Fibroblast of skin of right biceps (primary cell): ENCODE measurements at places on chromosomes 1 and 21.

GRCh38 chr1:82759035-82759434 lies 958.3 kb downstream of the ADGRL2 start:
- no peak for DNase-seq

GRCh38 chr1:78536427-78536826 lies 45.7 kb downstream of the PTGFR start:
- DNase-seq: peak; percentile 78

DNA sequence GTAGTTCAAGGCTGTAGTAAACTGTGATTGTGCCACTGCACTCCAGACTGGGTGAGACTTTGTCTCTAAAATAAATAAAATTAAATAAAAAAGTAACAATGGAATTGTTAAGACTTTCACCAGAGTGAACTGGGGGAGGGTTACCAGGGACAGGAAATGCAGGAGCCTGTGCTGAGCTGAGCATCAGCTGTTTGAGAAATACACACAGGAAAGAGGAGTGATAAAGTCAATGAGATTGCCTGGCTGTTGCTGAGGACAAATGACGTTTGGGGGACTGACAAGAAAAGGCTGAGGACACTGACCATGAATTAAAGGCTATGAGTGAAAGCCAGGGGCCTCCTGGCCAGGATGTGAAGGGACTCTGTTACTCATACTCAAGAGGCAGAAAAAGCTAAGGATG lies 226.3 kb downstream of the SETD4 start:
- peak; percentile 21 for DNase-seq

GRCh38 chr21:37815893-37816292 lies 100.4 kb downstream of the KCNJ6 start:
- DNase-seq: no peak

- DNase-seq: peak; percentile 14
Measured at GRCh38 chr1:82542766-82543165, 742.0 kb downstream of the ADGRL2 start.

- peak; percentile 53 for DNase-seq
Measured at GRCh38 chr1:207049974-207050391, 1.0 kb downstream of the YOD1 start.

DNA sequence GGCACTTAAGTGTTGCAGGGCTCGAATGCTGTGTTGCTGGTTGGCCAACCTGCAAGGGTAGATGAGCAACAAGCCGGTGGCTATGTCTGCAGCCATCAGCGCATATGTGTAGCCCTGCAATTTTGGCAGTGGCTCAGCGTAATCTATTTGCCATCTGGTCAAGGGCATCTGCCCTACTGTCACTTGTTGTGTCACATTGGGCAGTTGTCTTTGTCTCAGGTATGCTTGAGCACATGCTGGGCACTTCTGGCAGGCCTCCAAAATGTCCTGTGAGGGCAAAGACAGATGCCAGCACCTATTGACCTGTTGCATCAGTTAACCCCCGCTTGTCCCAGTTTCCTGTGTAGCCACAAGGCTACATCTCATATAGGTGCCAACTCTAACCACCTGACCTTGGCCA lies 111.8 kb downstream of the GDAP2 start:
- DNase-seq: no peak

DNA sequence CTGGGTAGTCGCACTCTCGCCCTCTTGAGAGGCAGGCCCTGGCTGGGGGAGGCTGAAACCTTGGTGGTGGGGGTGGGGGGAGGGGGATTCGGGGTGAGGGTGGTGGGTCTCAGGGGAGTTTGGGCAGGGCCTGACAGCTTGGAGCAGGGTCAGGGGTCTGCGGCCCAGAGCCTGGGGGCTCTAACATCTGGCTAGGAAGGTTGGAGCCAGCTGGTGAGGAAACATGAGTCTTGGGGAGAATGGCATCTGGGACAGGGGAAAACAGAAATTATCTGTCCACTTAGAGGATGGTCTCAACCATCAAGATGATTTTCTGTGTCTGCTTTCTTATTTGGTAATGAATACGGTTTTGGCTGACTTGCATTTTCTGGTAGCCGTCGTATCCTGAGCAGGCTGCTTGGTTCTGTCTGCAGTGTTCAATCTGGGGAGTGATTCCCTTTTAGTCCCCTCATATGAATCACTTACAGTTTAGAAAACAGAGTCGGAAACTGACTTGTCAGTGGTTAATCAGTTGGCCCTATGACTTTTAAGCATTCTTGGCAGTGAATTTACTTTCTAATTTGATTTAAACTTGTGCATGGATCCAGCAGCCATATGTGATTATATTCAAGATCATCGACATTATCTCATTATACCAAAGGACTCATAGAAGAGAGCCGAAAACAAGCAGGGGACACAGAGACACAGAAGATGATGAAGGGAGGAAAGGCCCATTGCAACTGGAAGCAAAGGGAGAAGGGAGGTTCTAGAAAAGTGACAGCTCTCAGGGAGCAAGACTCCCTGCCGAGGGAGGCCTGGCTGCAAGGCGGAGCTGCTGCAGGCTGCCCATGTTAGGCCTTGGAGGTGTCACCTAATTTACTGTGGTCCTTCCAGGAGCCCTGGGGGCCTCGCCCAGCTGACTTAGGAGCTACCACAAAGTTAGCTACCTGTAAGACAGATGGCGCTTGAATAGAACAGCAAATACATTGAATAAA lies 237.6 kb downstream of the SDCCAG8 start:
- DNase-seq: peak; percentile 48

GRCh38 chr1:62784509-62785365 lies 805 bp downstream of the ATG4C start:
- DNase-seq: no peak

DNA sequence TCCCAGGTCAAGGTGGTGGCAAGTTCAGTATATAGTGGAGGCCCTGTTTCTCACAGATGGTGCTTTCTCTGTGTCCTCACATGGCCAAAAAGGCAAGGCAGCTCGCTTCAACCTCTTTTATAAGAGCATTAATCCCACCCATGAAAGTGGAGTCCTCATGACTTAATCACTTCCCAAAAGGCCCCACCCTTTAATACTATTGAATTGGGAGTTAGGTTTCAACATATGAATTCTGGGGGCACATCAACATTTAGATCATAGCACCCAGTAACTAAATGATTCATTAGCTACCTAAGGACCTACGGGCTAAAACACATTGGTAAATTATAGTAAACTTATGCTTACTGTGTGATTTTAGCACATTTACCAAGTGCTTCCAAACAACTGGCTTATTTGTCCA lies 317.9 kb downstream of the LTN1 start:
- no peak for DNase-seq

- DNase-seq: no peak
Measured at GRCh38 chr21:31317688-31318087, 26.4 kb downstream of the TIAM1 start.

DNA sequence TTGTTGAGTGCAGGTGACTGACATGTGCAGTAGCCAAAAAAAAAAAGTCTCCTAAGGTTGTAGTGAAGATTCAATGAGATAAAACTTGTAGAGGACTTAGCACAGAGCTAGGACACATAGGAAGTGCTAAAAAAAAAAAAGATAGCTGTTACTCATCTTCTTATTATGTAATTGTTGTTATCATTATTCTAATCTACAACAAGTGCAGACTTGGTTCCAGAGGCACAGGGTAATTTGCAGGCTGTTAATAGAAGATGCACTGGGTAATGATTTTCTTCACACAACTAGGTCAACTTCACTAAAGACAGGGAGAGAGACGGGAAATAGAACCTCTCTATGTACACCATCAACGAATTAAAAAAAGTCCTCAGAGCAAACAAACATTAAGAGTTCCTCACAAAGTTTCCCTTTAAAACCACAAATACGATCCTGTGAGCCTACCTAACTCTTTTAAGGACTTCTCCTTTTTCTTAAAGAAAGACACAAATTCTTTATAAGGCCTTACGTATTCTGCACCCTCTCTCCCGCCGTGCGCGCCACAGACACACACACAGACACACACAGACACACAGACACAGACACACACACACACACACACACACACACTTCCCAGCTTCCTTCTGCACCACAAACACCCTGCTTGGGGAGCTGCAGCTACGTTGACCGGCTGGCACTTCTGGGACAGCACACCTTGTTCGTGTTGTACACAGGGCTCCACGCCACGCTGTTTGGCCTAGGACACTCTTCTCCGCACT lies 49.8 kb upstream of the GADD45A start:
- DNase-seq: no peak

GRCh38 chr21:35045542-35046262 lies 3.4 kb downstream of the RUNX1 start:
- DNase-seq: no peak

DNA sequence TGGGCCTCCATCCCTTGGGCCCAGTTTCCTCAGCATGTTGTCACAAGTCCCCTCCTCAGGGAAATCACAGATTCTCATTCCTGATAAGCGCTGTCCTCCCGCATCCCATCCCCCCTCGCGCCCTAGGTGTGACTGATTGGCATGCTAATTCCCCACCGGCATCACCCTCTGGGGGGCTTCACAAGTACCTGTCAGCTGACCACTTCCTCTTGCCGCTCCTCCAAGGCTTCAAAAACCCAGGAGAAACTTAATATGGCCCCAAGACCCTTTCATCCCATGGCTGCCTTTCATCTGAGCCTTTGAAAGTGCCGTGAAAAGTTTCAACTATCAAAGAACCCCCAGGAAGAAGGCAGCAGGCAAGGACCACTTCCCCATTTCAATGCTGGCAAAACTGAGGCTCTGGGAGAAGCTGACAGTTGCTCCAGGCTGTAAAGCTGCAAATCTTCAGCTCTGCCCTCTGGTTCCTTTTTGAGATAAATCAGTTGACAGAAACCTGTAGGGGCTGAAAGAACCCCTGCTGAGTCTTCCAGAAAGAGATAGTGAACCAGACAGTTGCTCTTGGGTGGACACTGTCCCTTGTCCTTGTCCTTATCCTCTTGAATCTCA lies 12.8 kb upstream of the MIXL1 start:
- no peak for DNase-seq

- no peak for DNase-seq
Measured at GRCh38 chr1:233721004-233721595, 107.2 kb downstream of the KCNK1 start.

DNA sequence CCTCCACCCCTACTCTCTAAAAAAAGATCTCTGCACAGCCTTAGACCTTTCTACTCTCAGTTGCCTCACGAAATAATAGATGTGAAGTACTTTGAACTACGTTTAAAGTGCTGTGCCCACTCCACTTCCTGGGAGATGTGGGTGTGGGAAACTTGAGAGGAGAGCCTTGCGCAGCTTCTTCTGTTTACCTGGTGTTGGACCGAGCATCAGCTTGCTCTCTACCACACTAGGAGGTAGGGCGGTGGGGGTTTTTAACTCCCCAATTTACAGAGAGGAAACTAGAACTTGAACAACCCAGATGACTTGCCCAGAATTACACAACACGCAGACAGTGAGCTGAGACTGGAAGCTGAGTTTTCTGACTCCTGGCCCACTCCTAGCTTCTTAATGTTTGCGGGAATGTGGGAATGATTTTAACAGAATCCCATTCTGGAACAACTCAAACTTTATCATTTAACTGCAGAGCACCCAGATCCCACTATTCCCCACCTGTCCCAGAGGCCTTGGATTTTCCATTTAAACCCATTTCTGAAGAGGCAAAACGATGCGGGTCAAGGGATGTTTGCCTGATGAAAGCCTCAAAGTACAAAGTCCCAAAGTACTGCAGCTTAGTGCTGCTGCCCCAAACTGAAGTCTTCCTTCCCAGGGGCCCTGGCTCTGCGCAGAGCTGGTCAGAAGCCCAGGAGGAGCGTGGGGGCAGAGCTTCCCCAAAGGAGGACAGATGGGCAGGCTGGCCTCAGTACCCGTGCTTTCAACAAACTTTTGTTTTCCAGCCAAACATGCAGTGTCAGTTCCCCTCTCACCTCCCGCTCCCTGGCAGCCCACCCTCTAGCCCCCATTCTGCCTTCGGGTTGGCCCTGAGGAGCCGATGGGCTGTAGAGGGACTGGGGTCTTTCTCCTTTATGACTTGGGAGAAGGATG lies 19.0 kb downstream of the BTG2 start:
- no peak for DNase-seq

DNA sequence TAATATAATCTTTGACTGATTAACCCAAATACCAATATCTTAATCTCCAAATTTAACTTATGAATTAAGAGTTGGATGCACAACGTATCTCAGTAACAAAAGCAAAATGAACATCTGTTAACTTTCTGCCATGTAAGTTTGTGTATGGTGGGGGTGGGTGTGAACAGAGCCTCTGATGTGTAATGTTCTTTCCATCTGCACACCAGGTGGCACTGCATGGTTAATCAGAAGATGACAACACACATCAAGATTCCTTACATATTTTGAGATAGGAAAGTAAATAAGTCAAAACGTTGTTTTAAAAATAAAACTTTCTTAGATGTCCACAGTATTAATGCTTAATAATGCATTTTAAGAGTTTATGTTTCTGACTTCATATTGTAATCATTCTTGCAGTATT lies 251.9 kb downstream of the DPYD start:
- peak; percentile 51 for DNase-seq

DNA sequence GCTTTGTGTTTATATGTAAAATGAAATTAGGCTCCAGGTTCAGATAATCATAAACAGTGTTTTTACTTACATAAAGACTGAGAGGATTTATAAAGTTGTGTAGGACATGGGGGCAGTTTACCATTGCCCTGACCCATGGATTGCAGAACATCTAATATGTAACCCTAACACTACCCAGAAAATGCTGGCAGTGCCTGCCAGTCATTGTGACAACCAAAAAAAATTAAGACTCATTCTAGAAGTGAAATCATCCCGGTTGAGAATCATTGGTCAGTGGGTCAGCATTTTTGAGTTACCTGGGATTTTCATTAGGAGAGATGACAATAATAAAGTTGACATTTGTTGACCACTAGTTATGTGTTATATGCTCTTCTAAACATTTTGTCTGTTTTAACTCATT lies 31.2 kb upstream of the THEM4 start:
- no peak for DNase-seq

GRCh38 chr1:167800251-167800650 lies 78.5 kb downstream of the MPZL1 start:
- no peak for DNase-seq

DNA sequence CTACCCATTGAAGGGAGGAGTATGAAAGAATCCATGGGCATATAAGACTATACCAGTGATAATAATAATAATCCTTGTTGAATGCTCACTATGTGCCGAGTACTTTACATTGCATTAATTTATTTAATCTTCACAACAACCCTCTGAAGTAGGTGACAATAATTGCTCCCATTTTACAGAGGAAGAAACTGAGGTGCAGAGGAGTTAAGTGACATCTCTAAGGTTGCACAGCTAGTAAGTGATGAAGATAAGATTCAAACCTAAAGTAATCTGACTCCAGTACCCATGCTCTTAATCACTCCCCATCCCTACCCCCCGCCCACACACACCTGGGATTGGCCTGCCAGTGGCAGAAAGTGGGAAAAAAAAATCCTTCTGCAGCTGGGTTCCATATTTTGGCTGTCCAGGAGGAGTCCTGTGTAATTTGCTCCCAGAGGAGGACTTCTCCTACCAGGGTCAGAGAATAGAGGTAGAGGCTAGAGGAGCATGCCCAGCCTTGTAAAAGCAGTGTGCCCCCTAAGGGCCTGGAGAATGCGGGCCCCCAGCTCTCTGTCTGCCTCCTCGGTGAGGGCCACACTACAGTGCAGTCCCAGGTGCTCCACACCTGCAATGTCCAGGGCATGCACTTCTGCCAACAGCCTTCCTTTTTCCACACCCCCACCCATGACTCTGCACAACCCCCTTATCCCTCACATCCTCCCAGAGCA lies 57.8 kb downstream of the TMEM53 start:
- no peak for DNase-seq
